Activated T-cell treated with anti-CD3 and anti-CD28 coated beads, Interleukin-2, amount 50 U/mL, for 4 hours (primary cell): ENCODE measurements at places on chromosomes 6 and 20. TPM values are rescaled to one million over a fixed set of nuclear protein-coding genes. Genes with fewer than 3 reads are reported as not detected.

DNA sequence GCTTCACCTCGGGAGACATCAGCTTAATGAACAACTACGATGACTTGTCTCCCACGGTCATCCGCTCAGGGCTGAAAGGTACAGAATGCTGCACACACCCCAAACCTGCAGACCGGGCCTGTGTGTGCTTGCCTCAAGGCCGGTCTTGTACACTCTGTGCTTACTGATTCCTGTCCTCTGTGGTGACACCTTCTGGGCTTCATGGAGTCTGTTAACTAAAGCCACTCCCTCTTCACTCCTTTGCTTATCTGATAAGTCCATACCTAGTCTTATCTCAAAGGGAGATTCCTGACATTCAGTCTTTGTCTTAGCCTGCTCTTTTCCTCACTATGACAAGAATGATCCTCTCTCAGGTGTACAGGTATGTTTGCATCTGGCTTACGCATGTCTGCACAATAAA lies 107.7 kb upstream of the TMEM181 start:
- no peak for DNase-seq

- no peak for DNase-seq
Observed at GRCh38 chr6:72580281-72580940, 41.5 kb upstream of the KCNQ5 start.

DNA sequence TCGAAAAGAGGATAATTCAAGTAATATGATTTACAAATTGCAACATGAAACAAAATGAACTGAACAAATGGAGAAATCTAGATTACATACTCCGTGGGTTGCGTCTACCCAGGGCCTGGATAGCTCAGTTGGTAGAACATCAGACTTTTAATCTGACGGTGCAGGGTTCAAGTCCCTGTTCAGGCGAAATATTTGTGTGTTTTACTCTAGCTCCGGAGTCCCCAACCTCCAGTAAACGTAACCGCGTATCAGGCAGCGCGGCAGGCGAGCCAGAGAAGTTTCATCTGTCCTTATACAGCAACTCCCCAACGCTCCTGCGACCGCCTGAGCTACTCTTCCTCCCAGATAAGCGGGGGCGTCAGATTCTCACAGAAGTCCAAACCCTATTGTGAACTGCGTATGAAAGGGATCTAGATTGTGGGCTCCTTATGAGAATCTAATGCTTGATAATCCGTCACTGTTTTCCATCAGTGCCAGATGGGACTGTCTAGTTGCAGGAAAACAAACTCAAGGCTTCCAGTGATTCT lies 176.1 kb downstream of the TRIM27 start:
- no peak for DNase-seq

- no peak for DNase-seq
Observed at GRCh38 chr20:51535674-51536073, 6.8 kb downstream of the NFATC2 start.

DNA sequence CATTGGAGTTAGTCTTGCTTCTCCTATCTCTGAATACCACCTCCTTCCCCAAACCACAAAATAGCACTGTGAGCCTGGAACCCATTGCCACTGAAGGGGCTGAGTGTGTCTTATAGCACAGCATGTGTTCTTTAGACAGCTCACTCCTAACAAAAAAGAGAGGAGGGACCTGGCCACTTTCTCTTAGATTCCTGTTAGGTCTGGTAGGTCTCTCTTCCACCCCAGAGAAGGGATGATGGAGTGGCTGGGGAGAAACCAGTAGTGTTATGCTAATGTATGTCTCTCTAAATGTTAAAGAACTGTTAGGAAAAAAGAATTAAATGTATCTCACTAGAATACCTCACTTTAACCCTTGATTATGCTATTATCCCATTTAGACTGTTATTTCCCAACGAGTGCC lies 340.3 kb downstream of the EPHA7 start:
- no peak for DNase-seq

DNA sequence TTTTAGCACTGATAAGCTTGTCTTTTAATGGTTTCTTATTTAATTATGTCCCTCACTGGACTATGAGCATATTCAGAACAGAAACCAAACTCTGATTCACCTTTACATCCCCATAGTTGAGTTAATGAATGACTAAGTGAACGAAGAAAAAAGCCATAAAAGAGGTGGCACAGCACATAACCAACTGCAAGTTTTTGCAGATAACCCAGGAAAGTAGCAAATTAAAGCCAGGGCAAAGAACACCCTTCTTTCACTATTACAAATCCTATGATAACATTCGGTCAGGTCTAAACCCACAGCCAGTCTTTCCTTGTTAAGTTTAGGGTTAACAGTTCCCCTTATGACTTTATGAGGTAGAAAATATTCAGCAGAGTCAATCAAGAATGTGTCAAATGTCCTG lies 102.7 kb downstream of the RIN2 start:
- no peak for DNase-seq

DNA sequence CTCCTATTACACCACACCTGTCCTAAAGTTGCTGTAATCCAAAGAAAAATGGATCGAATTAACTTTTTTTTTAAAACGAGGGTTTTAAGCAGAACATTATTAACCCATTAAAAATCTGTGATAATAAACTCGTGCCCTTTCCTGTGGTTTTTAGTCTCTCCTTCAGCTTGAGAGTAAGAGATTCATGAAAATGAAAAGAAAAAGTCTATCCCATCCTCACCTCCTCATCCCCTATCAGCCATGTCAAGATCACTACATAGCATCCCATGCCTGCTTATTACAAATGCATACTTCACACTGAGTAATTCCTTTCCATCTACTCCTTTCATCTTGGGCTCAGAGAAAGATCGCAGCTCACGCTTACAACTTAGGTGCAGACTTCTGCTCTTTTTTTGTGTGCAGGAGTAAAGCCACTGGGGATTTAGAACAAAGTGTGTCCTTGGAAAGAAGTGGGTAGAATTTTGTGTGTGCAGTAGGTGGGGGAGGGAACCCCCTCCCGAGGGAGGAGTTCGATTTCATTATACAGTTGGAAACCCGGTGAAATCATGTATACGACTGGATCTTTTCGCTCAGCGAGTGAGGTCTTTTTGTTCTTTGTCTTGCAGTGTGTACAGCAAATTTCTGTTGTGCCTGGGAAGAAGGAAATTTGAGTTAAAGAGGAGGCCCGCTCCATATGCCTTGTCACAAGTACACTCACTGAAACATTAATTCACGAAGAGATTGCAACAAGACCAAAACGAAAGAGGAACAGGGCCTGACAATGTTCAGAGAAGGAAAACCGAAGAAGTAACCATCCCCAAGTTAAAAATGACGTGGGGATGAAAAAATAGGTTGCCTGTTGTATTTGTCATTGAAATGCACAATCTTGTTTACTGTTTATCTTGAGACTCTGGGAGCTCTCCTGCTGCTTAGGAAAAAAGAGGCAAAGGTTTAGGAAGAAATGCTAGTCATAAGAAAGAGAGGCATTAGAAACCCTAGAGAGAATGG lies 146.5 kb upstream of the ZNF217 start:
- no peak for DNase-seq

- no peak for DNase-seq
Observed at GRCh38 chr20:22722811-22723210, 138.4 kb upstream of the FOXA2 start.

DNA sequence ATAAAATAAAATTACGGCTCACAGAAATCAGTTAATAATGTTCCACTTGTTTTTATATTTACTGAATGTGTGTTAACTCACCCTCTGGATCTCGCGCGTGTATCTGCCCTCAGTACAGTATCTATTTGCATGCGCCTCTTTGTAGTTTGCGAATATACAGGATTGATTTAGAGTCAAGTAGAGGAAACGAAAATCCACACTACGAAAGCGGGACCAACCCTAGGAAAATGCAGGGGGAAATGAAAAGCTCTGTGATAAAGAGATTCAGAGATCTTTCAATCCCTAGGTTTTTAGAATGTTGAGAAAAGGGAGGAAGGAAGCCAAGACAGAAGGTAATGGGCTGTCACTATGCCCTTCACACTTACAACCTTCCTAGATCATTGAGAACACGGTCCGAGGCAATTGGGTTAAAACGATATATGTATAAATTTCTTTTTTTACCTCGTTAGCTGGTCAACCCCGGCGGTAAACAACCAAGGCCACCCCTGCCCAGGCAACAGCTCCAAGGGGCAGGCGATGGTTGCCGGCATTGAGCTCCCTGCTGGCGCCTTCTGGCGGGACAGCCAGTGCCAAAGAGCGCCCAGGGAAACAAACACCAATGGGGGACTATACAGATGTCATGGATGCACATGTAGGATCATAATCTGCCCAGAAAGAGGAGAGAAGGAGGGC lies 792 bp upstream of the FUT9 start:
- no peak for DNase-seq

DNA sequence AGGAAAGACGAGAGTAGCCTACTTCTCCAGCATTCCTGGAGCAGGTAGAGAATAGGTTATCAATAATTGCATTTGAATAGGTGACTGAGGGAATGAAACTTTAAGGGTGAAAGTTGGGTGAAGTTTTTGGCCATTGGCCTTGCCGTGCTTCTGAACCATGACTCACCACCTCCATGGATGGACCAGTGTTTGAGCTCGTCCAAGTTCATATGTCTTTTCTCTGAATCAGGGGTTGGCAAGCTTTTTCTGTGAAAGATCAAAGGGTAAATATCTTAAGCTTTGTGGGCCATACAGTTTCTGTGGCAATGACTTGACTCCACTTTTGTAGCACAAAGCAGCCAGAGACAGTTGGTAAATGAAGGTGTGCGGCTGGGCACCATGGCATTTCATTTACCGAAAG lies 31.8 kb downstream of the SNRNP48 start:
- DNase-seq: no peak

DNA sequence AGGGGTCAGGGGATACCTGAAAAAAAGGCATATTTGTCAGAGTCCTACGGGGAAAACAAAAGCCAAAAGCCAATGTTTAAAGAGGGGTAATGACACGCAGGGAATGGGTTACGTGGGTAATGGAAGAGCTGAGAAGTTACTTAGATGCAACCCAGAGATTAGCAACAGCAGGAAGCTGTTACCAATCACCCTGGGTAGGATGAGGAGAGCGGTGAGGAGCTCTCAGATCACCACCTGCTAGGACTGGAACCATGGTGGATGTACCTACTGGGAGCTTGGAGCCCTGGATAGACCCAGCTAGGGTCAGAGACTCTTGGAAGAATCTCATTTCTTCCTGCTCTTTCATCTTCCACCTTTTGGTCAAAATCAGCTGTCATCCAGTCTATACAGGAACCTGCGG lies 51.2 kb upstream of the RNF24 start:
- no peak for DNase-seq

DNA sequence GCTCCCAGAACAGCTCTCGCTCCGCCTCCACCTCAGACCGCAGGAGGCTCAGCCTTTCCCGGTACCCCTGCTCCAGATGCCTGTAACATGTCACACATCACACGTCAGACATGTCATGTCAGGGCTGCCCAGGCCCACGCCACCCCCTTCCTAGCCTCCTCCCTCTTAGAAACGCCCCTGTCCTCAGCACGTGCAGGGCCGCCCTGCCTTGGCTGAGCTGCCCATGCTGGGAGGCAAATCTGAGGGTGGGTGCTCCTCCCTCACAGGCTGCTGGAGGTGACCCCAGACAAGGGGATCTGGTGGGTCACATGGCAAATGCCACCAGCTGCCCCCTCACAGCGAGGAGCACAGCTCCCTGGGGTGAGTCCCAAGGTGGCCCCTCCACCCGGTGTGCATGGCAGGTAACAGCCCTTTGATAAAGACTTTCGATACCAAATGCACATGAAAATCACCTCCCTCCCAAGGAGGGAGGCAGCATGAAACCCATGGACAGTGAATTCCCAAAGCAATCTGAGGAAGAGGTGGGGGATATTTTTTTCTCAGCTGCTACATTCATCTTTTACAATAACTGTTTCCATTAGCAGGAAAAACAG lies 84.1 kb downstream of the GINS1 start:
- no peak for DNase-seq

GRCh38 chr6:163841326-163841725 lies 426.8 kb downstream of the QKI start:
- DNase-seq: no peak

- no peak for DNase-seq
Observed at GRCh38 chr6:163282672-163283071, 131.8 kb upstream of the QKI start.

GRCh38 chr6:2556761-2557160 lies 194.0 kb downstream of the MYLK4 start:
- no peak for DNase-seq

- no peak for DNase-seq
Observed at GRCh38 chr6:71489736-71490135, 201.1 kb downstream of the OGFRL1 start.

DNA sequence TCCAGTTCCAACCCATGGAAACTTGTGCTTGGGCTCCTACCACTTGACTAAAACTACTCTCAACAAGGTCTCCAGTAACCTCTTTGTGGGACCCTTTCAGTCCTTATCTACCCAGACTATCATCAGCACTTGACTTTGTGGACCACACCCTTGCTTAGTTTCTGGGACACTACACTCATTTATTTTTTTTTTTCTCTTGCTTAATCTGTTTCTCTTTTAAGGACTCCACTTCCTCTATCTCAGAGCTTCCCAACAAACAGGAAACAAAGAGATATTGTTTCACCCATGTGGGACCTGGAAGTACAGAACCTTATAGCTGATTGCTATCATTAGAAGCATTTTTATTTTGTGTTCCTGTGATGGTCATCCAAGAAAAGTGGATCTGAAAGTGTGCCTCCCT lies 28.8 kb upstream of the ME1 start:
- no peak for DNase-seq

GRCh38 chr6:71321314-71321713 lies 32.7 kb downstream of the OGFRL1 start:
- no peak for DNase-seq

DNA sequence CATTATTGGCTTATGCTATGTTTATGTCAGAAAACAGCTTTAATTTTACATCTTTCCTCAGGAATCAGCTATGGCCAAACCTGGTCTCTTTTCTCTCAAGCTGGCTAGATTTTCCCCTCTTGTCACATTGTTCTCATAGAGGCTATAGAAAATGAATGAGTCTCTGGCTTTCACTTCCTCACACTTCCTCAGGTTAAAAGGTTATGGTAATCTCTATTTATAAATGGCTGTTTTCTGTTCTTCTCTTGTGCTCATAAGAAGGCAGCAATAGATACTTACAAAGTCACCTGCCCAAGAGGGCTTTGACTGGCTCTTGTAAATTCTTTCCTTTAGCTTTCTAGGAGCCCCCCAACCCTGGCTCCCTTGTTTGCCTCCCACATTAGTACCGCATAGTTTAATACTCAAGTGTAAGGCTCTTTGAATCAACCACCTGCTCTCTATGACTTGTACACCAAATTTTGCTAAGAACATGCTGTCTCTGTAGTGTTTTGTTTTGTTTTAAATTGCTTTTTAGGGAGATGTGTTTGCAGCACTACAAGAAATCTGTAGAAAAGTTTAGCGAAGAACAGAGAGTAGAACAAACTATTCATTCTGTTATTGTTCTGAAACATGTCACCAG lies 897.4 kb upstream of the CITED2 start:
- no peak for DNase-seq

- DNase-seq: no peak
Observed at GRCh38 chr6:32752580-32752979, 10.8 kb downstream of the HLA-DQB2 start.

The NMBR gene
- total RNA-seq: not detected

The ULBP2 gene
- 0.87 TPM for total RNA-seq

The SRF gene
- total RNA-seq: 80.1 TPM

The GRM4 gene
- 0.25 TPM for total RNA-seq

The FOXF2 gene
- total RNA-seq: not detected

The OLIG3 gene
- not detected for total RNA-seq

The APCDD1L gene
- total RNA-seq: not detected

The RPP40 gene
- total RNA-seq: 28.5 TPM
